ENCODE measurements at places on chromosomes 16 and 17.
A peak's percentile ranks its signal among the peaks of the same experiment; 100 is the strongest.

- no peak for DNase-seq
These were observed 356.9 kb downstream of the SLC39A11 start for GRCh38 chr17:72735592-72735991.

DNA sequence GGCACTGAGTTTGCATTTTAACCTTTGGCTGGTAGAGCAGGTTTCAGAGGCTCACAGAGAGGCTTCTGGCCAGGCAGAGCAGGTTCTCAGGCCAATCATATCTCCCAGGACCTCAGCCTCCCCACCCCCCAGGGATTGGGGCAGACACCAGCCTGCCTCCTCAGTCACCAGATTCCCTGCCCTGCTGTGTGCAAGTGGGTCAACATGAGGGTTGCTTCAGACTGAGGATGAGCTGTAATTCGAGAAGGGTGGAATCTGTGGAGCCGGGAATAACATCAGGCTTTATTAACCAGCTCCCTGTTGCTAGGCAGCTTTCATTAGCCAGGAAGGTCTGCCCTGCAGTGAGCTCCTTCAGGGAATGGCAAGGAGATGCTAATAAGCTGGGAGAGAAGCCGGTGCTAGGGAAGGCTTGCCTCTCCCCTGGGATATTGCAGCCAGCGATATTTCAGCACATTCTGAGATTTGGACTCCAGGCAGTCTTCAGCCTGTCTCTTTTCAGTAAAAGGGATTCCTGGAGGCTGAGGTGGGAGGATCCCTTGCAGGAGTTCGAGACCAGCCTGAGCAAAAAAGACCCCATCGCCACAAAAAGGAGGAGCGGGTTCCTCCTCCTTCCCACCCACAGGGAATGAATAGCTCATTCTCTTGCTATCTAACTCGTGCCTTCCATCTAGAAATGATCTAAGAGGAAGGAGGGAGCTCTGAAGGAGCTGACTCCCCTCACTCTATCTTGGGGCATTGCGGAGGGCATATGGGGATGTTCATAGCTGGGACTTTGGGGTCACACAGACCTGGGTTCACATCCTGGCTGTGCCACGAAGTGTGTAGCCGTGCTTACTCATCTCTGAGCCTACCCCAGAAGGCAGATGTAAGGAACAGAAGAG is 10.7 kb downstream of the SGSM2 start:
- DNase-seq, result peak; percentile 80

DNA sequence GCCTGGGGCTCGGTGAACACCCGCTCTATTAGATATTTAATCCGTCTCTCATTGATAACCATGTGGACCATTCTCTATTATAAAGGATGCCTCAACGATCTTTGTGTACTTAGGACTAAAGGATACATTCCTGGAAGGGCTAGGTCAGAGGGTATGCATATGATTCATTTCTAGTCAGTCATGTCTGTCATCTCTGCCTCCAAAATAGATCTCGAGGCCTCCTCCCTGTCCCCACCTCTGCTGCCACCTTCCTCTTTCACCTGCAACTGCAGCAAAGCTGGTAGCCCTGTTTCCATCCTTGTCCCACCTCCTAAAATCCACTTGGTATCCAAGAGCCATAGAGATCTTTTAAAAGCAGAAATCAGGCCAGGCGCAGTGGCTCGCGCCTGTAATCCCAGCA is 121.5 kb downstream of the KATNIP start:
- no peak for DNase-seq

- no peak for DNase-seq
These were observed 10.3 kb downstream of the CENPV start for GRCh38 chr17:16342979-16343378.

GRCh38 chr16:86303787-86304678 is 206.3 kb upstream of the FOXF1 start:
- DNase-seq, result no peak

- no peak for DNase-seq
These were observed 153.6 kb downstream of the C16orf95 start for GRCh38 chr16:87163637-87164036.
